ENCODE measurements at places on chromosomes 3 and 15. TPM values are rescaled to one million over a fixed set of nuclear protein-coding genes. Genes with fewer than 3 reads are reported as not detected.

Gene CORO2B
- 7.2 TPM for total RNA-seq

GRCh38 chr3:180421221-180421620 is 180.7 kb upstream of the TTC14 start:
- no peak for DNase-seq

DNA sequence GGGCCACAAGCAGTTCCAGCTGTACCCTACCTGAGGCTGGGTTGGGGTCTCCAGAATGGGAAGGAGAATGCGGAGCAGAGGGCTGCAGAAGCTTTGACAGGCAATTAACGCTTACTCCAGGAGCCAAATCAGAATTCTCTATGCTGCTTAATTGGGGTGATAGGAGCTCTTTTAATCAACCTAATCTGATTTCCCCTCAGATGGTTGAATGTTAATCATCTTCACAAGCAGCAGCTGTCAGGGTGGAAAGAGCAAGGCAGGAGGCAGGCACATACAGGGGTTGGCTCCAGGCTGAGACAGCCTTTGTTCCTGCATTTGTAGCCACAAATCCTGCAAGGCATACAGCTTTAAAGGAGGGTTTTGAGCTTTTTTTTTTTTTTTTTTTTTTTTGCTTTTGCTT is 2.6 kb downstream of the CILP start:
- DNase-seq: no peak

Gene NCBP2
- total RNA-seq: 42.8 TPM

Gene CYP11A1
- total RNA-seq: 1.2 TPM

DNA sequence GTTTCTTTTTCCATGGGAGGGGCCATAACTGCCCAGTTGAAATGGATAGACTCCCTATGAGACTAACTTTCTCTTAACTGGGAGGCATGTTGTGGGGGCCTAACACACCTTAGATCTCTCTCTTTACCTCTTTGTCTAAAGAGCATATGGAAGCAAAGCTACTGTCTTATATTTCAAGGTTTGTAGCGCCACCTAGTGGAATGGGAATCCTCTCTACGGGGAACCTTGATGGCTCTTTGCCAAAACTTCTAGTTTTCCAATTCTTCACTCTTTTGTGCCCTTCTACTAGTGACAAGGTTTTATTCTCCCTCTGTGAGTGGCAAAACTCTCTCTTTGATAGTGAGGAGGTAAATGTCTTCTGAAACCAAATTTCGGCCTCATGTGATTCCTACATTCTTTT is 1030.4 kb upstream of the CADM2 start:
- no peak for DNase-seq

Gene PLA2G4F
- total RNA-seq: not detected

Gene STRIT1
- not detected for total RNA-seq

Measured in posterior vena cava (tissue), 2 donors.